ENCODE measurements at places on chromosomes 5 and 9.

- no peak for DNase-seq
These were observed 16.2 kb downstream of the NDUFS4 start for GRCh38 chr5:53576674-53577073.

- DNase-seq, result no peak
These were observed 4.0 kb downstream of the SLC35D2 start for GRCh38 chr9:96379461-96379860.

- no peak for DNase-seq
These were observed 110.7 kb downstream of the OLFM1 start for GRCh38 chr9:135198144-135198543.

GRCh38 chr9:136151214-136151804 is 32.6 kb upstream of the TMEM250 start:
- no peak for DNase-seq

- no peak for DNase-seq
These were observed 2259.5 kb upstream of the WWC1 start for GRCh38 chr5:166031926-166032325.

DNA sequence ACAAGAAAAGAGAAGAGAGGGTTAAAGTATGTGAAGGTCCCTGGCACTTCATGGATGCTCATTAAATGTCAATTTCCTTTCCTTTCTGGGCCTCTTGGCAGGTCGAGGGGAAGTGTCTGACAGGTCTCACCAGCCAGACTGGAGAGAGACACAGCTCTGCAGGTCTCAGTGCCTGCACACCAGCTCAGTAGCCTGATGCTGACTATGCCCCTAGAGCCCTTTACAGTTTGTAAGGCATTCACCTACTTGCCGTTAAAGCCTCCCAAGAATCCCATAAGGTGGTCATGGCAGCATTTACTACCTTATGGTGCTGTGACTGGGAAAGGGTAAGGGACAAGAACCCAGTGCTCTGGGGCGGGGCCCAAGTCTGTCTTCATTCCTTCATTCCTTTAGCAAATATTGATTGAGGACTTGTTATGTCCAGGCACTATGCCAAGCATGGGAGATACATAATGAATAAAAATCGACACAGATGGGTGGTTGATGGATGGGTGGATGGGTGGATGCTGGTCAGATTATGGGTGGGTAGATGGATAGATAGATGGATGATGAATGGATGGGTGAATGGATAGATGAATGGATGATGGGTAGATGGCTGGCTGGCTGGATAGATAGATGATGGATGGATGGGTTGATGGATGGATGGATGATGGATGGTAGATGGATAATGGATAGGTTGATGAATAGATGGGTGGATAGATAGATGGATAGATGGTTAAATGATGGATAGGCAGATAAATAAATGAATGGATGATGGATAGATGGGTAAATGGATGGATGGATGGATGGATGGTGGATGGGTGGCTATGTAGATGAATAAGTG is 21.3 kb upstream of the KIF12 start:
- no peak for DNase-seq

GRCh38 chr5:164132358-164132757 is 626.9 kb downstream of the MAT2B start:
- DNase-seq, result no peak

- DNase-seq, result no peak
These were observed 77.3 kb downstream of the SEMA4D start for GRCh38 chr9:89420397-89421178.

- DNase-seq, result no peak
These were observed 82.3 kb downstream of the MACIR start for GRCh38 chr5:103340717-103341388.

DNA sequence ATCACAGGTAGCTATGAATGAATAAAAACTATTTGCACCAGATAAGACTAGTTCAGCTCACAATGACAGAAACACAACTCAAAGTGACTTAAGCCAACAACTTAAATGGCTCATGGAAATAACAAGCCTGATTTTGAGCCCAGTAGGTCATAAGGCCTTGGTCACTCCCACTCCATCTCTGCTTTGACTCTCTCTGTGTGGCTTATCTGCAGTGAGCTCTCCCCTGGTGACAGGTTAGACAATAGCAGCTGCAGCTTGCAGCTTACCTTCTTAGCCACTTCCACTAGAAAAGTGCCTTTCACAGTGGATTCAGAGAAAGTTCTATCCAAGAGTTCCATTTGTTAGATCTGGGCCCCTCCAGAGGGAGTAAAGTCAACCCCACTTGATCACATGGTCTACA is 315.7 kb downstream of the RAB3C start:
- no peak for DNase-seq

GRCh38 chr5:33472805-33473409 is 32.1 kb downstream of the TARS1 start:
- no peak for DNase-seq

- DNase-seq, result peak; percentile 48
These were observed 72.7 kb upstream of the RANBP3L start for GRCh38 chr5:36374266-36374862.

DNA sequence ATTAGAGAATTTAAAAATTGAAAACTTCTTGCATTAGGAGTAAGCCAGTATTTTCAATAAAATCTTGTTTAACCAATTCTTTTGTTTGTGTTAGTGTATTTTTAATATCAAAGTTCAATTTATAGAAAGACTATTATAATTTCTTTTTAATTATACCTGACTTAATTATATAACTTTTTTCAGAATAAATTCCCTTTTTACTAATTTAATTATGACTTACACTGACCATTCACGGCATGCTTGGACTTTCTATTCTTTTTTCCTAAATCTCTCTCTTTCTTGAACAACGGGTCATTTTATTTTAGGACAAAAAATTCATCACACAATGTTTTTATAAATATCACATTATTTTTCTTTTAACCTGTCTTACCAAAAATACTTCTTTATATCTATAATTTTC is 555.3 kb upstream of the PTGER4 start:
- no peak for DNase-seq

GRCh38 chr5:174935854-174936474 is 211.6 kb downstream of the MSX2 start:
- DNase-seq, result peak; percentile 39

GRCh38 chr9:124879226-124879625 is 17.3 kb downstream of the ARPC5L start:
- no peak for DNase-seq

- DNase-seq, result no peak
These were observed 93.7 kb downstream of the ARHGAP26 start for GRCh38 chr5:142863856-142864255.

- no peak for DNase-seq
These were observed 31.7 kb downstream of the DOCK2 start for GRCh38 chr5:169668732-169669131.

DNA sequence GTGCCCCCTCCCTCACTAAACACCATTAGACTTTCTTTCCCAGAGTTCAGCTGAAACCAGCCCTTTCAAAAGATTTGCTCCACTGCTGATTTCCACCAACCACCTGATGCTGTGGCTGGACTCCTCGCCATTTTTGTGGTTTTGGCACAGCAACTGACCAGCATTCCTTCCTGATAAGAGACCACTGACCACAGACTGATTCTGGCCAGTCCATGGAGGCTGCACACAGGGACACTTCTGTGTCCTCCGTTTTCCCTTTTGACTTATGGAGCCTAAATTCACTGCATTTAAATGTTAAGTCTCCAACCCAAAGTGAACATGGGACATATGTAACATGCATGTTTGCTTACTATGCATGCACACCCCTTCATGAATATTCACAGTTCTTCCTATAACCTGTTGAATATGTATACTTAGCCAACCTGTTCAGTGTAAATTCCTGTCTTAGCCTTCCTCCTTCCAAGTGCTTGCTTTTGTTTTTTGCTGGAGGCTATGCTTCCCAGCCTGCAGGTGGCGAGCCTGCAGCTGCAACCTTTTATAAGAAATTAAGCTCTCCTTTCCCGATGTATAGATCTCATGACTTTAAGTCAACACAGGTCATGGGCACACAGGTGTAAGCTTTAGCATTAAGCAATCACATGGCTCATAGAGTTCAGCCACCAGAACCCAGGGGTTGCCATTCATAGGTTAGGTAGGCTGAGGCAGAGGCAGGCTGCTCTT is 78.7 kb downstream of the ACTL7B start:
- DNase-seq, result peak; percentile 81

DNA sequence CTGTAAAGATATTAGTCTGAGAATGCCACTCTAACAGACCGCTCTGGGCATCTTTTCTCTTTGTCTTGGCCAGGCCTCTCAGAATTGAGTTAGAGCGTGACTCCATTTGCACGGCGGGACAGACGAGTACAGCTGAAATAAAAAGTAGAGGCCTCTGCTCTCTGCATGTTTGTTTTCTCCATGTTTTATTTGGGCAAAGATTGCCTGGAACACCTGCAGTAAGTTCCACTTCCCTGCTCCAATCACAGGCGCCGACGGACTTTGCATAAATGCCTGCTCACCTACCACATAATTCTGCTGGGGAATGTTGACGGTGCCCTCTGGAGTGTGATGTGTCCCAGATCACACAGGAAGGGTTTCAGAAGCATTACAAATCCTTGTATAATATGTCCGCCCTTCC is 10.6 kb downstream of the SPOCK1 start:
- no peak for DNase-seq

All from ACHN (cell line).